ENCODE measurements at places on chromosomes 3 and 15.

- no peak for DNase-seq
Observed at GRCh38 chr3:74539876-74540275, 74.6 kb downstream of the CNTN3 start.

DNA sequence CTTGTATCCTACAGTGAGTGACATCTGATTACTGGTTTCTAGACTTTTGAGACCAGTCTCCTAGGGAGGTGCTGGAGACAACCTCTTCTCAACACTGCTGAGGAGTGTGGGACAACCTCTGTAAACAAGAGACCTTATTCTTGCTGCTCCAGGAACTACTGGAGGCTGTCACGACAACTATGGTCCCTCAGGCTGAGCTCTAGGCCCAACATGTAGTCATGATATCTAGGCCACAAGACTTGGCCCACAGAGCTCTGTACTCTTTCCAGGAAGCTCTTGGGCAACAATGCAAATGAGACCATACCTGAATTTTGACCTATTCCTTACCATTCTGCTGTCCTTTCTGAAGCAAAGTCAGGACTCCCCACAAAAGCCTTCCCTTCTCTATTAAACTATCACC lies 24.3 kb upstream of the HEG1 start:
- no peak for DNase-seq

DNA sequence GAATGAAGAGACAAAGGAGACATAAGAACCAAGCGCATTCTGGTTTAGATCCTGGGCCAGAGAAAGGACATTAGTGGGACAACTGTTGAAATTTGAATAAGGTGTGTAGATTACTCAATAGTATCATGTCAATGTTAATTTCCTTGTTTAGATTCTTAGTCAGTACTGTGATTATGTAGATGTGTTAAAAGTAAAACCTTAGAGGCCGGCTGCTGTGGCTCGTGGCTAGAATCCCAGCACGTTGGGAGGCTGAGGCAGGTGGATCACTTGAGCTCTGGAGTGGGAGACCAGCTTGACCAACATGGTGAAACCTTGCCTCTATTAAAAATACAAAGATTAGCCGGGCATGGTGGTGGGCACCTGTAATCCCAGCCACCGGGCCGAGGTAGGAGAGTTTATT lies 26.7 kb downstream of the CYP8B1 start:
- no peak for DNase-seq

- no peak for DNase-seq
Observed at GRCh38 chr3:193335031-193335430, 43.5 kb downstream of the ATP13A5 start.

DNA sequence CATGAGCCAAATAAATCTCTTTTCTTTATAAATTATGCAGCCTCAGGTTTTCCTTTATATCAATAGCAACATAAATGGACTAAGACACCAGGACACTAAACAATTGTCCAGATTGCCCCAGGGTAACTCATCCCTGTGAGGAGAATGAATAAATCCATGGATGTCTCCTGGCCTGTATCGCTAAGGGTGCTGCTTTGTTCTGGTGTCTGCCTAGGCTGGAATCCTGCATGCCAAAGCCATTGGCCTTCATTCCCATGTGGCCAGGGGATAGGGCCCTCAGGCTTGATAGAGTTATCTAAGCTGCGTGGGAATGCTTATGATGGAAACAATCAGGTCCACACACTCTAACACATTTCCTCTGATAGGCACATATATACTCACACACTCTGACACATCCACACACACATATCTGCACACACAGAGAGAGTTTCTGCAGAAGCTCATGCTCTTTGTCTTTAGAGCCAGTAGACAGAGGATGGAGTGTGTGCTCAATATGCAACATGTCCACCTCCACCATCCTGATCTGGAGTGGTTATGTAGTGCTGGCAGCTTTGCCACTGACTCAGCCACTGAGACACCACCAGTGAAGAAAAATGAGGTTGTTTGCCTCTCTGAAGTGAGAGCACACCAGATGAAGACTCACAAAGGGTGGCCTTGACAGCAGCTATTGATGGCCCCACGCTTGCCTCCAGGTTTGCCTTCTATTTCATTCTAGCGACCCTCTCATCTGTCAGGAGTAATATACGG lies 24.0 kb upstream of the DGKG start:
- no peak for DNase-seq

Measured in HuH-7 (cell line).